ENCODE measurements at places on chromosomes 6 and 20. TPM values are rescaled to one million over a fixed set of nuclear protein-coding genes. Genes with fewer than 3 reads are reported as not detected.

Gene BIRC7
- not detected for total RNA-seq

Gene HLA-DRA
- 342 TPM for total RNA-seq

Gene TP53TG5
- not detected for total RNA-seq

Gene DACT2
- total RNA-seq, result 0.28 TPM

All from thoracic aorta (tissue), 2 donors.